ENCODE measurements at places on chromosomes 2 and 18. TPM values are rescaled to one million over a fixed set of nuclear protein-coding genes. Genes with fewer than 3 reads are reported as not detected.

The PSMA8 gene
- not detected for total RNA-seq

GRCh38 chr2:206084439-206084869, 1.5 kb downstream of the INO80D start:
- peak; percentile 82 for DNase-seq

- DNase-seq: no peak
These were observed 32.1 kb upstream of the MAPK4 start for GRCh38 chr18:50527636-50528307.

DNA sequence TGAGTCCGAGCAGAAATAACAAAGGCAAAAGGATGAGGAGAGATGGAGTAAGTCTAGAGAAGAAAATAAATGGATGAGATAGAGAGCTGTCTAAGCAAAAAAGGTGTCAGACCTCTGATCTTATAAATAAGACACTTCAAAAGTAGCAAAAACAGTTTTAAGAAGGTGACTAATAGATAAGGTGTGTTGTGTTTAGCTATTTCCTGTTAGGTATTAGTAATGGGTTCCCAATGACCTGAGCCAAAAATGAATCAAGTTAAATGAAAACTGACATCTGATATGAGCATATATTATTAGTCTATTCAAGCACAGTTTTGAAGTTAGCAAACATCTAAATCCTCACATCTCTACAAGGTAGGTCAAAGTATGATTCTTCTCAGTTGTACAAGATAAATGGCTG, 10.6 kb downstream of the SUPT7L start:
- DNase-seq: no peak

- DNase-seq: no peak
These were observed 33.3 kb downstream of the UXS1 start for GRCh38 chr2:106160786-106161261.

GRCh38 chr2:64650722-64651338, 2.9 kb downstream of the SERTAD2 start:
- DNase-seq: no peak

Measured in LHCN-M2 (cell line).